ENCODE measurements at places on chromosomes 6 and 20. TPM values are rescaled to one million over a fixed set of nuclear protein-coding genes. Genes with fewer than 3 reads are reported as not detected.

SCP2D1 gene
- not detected for total RNA-seq

GRCh38 chr20:5482791-5483190 is 166.0 kb upstream of the PROKR2 start:
- H3K36me3 ChIP-seq = no peaks in the 10 kb centered on the region
- no peak for DNase-seq
- H3K4me3 ChIP-seq = no peak overlapping the region
- H3K4me1 ChIP-seq = no peaks in the 10 kb centered on the region

- peaks cover 3% of the 10 kb centered on the region for H3K4me1 ChIP-seq
- H3K4me3 ChIP-seq = no peak overlapping the region
- H3K27me3 ChIP-seq = peaks cover 58% of the 10 kb centered on the region
- H3K27ac ChIP-seq = no peak overlapping the region
- peak; percentile 68 for DNase-seq
Measured at GRCh38 chr20:38878866-38879265, 47.4 kb upstream of the FAM83D start.

LRFN2 gene
- total RNA-seq = not detected

COL11A2 gene
- total RNA-seq = 10.0 TPM

GTF3C6 gene
- total RNA-seq = 67.5 TPM

DNA sequence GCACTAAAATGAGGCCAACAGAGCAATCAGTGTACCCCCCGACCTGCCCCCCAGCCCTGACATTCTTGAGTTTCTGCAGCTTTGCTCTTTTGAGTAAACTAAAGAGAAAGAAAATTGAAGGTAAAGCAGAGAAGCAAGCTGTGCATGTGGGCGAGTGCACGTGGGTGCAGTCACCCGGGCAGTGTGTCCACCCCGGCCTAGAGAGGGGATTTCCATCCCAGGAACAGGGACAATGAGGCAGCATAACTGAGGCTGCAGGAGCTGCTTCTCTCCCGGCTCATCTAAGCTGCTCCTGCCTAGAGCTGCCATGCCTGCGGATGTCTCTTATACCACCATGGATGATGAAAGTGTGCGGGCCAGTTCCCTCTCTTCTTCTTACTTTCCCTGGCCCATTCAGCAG is 16.8 kb downstream of the CASS4 start:
- H3K4me1 ChIP-seq = peaks cover 19% of the 10 kb centered on the region
- no peaks in the 10 kb centered on the region for H3K27me3 ChIP-seq
- no peak overlapping the region for H3K4me3 ChIP-seq
- H3K27ac ChIP-seq = no peak overlapping the region
- H3K36me3 ChIP-seq = no peaks in the 10 kb centered on the region

- H3K27me3 ChIP-seq = no peaks in the 10 kb centered on the region
- H3K27ac ChIP-seq = no peak overlapping the region
- H3K36me3 ChIP-seq = no peaks in the 10 kb centered on the region
- peaks cover 27% of the 10 kb centered on the region for H3K4me1 ChIP-seq
- H3K4me3 ChIP-seq = no peak overlapping the region
Measured at GRCh38 chr6:135922746-135923145, 71.2 kb downstream of the PDE7B start.

DNA sequence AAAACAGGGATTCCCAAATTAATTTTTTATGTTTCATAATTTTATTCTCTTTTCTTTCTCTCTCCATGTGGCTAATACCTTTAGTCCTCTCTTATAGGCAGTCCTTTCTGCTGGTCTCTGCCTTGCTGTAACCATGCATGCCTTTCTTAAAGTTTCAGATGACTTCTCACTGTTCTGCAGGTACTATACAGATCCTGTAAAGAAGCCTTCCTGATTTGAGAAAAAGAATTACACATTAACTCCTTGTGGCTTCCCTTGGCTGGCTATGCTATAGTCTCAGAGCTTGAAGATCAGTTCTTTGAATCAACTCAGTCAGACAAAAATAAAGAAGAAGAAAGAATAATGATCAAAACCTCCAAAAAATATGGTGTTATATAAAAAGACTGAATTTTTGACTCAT is 7.3 kb upstream of the GPR63 start:
- no peak for DNase-seq
- peaks cover 31% of the 10 kb centered on the region for H3K27me3 ChIP-seq
- no peak overlapping the region for H3K4me3 ChIP-seq
- H3K4me1 ChIP-seq = no peaks in the 10 kb centered on the region
- H3K36me3 ChIP-seq = peaks cover 16% of the 10 kb centered on the region

DNA sequence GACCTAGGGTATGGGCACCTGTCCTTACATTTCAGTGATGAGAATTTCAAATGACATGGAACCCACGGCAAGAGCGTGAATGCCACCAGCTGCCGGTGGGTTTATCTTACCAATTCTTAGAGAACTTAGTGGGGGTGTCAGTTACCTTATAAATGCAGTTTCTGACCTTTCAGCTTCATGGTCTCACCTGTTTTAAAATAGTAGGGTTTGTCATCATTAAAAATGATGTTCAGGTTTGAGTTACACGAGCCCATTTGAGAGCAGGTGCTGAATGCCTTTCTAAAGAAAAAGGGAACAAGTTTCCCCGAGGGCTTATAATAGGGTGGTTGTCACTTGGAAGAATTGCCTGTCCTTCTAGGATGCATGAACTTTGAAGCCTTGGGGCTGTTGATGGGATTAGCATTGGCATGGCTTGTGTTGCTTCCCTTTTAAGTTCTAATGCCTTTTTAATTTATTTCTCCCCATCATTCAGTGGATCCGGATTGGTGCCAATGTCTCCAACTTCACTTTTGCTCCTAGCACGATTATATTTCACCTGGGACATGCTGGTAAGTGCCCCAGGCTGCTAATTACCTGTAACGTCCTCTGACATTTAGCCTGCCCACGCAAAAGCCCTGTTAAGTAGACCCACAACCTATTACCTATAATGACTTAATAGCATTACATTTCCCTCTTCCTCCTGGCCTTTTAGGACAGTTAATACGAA is 27.9 kb downstream of the GHRH start:
- peaks cover 4% of the 10 kb centered on the region for H3K4me1 ChIP-seq
- H3K36me3 ChIP-seq = peaks cover 40% of the 10 kb centered on the region
- H3K27ac ChIP-seq = no peak overlapping the region
- H3K27me3 ChIP-seq = no peaks in the 10 kb centered on the region

GRCh38 chr20:20518263-20518662 is 150.4 kb downstream of the INSM1 start:
- no peaks in the 10 kb centered on the region for H3K4me1 ChIP-seq
- no peaks in the 10 kb centered on the region for H3K27me3 ChIP-seq
- DNase-seq = no peak
- H3K36me3 ChIP-seq = peaks cover 29% of the 10 kb centered on the region

VGLL2 gene
- not detected for total RNA-seq

- H3K27ac ChIP-seq = peak overlapping the region; percentile 93
- H3K27me3 ChIP-seq = no peaks in the 10 kb centered on the region
- no peaks in the 10 kb centered on the region for H3K36me3 ChIP-seq
- DNase-seq = peak; percentile 57
Measured at GRCh38 chr20:50303573-50304500, 113.2 kb downstream of the CEBPB start.

DNA sequence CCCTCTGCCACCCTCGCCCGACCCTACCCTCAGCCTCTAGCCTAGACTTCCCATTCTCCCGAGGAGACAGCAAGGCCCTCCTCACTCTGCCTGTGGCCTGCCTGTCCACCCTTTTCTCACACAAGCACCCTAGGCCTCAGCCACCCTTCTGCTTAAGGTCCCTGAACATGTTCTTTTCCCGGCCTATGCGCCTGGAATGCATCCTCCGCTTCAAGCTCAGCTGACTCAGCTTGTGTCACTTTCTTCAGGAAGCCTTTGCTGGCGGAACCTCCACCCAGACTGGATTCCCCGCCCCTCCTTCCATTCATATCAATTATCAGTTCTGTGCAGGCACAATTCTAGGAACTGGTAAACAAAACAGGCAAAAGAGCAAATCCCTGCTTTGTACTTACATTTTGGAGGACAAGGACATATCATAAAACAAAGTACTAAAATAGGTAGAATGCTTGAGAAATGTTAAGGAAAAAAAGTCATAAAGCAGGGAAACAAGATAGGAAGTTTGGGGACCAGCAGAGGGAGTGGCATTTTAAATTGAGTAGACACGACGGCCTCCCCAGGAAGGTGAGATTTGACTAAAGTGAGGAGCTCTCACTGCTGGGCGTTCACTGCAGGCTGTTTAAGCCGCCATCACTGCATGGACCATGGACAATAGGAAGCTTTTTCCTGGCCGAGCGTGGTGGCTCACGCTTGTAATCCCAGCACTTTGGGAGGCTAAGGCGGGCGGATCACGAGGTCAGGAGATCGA is 17.9 kb upstream of the SNHG17 start:
- peaks cover 2% of the 10 kb centered on the region for H3K27me3 ChIP-seq
- peak overlapping the region; percentile 85 for H3K27ac ChIP-seq

DNA sequence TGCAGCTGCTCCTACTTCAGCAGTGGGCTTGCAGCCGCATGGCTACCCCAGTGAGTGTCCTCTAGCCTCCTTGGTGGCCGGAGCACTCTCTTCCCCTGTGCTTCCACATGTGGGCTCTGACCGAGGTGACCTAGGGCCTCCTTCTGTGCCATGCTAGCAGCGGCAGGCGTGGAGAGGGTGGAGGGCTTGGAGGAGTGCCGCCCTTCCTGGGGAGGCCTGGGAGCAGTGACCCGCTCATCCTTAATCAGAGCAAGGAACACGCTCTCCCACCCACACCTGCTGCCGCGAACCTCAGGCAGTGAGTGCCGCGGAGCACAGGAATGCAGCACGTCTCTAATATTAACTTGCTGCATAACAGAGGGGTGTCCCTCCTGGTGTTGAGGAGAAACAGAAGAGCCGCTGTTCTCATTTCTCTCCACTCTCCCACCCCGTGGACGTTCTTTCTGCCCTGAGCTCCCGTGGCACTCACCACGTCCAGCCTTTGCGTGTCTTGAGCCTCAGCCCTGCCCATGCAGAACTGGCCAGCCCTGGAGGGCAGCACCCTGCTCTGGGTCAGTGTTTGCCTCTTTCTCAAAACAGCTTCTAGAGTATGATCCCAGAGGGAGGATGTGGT is 31.9 kb downstream of the DUSP22 start:
- no peak overlapping the region for H3K4me3 ChIP-seq
- H3K4me1 ChIP-seq = no peaks in the 10 kb centered on the region
- H3K27me3 ChIP-seq = no peaks in the 10 kb centered on the region
- no peak for DNase-seq
- no peaks in the 10 kb centered on the region for H3K36me3 ChIP-seq

POU3F2 gene
- not detected for total RNA-seq

DNA sequence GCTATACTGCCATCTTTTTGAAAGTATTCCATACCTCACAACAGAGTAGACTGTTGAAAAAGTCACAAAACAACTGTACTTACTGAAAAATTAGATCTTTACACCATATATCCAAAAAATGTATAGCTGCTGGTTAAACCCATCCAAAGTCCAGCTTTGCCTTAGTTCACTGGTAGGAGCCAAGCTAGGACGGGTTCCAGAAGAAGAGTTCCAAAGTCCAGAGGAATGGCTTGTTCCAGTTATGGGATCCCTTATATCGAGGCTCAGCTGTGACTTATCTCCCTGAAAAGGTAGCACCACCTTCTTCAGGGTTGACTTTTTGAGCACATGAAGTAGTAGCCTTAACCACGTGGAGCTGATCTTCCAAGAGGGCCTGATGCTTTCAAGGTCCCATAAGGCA is 236.3 kb upstream of the FLRT3 start:
- no peaks in the 10 kb centered on the region for H3K36me3 ChIP-seq
- no peak for DNase-seq
- H3K4me3 ChIP-seq = no peak overlapping the region
- H3K27ac ChIP-seq = no peak overlapping the region

C20orf141 gene
- not detected for total RNA-seq

- DNase-seq = no peak
- H3K27me3 ChIP-seq = peaks cover 2% of the 10 kb centered on the region
- H3K4me1 ChIP-seq = peaks cover 31% of the 10 kb centered on the region
- H3K4me3 ChIP-seq = no peak overlapping the region
- no peak overlapping the region for H3K27ac ChIP-seq
Measured at GRCh38 chr6:124719913-124720312, 242.3 kb upstream of the RNF217 start.

Data from chondrocyte (in vitro differentiated cells).